ENCODE measurements at places on chromosomes 6 and 20.
A peak's percentile ranks its signal among the peaks of the same experiment; 100 is the strongest.

GRCh38 chr20:60090631-60091030 is 132.4 kb downstream of the CDH26 start:
- DNase-seq = no peak

DNA sequence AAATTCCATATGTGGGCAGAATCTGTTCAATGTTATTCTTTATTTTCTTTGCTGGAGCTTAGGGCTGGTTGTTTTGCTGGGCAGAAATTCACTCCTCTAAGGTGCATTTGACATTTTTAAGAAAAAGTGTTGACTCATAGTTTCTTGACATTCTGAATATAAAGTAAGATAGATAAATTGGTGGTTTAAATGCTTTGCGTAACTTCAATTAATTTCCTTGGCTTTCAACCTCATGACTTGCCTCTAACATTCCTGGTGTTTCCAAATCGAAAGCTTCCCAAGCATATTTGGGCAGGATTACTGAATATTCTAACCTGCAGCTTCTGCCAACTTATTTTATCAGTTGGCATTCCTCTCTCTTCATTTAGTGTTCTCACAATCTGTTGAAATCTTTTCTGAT is 718.7 kb upstream of the ADGRB3 start:
- no peak for DNase-seq

- peak; percentile 95 for DNase-seq
Observed at GRCh38 chr6:52929321-52930164, 20.0 kb upstream of the GSTA3 start.

GRCh38 chr6:119517428-119517827 is 167.9 kb upstream of the MAN1A1 start:
- DNase-seq = no peak

- DNase-seq = no peak
Observed at GRCh38 chr6:19995575-19996257, 158.5 kb downstream of the ID4 start.

DNA sequence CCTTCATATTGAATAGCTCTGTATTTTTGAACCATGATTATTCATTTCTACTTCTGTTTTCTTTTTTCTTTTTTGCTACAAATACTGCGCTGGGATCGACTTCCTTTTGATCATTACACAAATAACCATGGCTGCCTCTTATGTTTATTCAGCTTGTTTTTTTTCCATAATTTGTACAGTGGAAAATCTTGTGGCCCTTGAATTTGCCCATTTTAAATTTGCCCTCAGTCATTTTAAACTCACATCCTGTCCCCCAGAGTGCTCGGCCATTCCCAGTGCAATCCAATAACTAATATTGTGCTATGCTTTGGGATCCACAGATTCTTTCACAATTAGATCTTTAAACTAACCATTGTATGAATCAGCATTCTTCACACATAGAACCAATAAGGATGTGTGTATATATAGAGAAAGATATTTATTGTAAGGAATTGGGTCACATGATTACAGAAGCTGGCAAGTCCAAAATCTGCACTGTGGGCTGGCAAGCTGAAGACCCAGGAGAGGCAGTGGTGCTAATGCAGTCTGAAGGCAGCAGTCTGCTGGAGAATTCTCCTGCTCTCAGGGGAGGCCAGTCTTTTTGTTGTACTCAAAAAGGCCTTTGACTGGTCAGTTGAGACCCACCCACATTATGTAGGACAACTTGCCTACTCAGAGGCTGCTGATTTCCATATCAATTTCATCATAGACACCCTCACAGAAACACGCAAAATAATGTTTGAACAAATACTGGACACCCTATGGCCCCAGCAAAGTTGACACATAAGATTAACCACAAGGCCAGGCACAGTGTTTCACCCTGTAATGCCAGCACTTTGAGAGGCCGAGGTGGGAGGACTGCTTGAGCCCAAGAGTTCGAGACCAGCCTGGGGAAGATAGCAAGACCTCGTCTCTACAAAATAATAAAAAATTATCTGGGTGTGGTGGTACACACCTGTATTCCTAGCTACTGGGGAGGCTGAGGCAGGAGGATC is 147.1 kb downstream of the MTHFD1L start:
- DNase-seq = peak; percentile 92

- DNase-seq = no peak
Observed at GRCh38 chr6:109297406-109298110, 84.7 kb downstream of the CD164 start.

DNA sequence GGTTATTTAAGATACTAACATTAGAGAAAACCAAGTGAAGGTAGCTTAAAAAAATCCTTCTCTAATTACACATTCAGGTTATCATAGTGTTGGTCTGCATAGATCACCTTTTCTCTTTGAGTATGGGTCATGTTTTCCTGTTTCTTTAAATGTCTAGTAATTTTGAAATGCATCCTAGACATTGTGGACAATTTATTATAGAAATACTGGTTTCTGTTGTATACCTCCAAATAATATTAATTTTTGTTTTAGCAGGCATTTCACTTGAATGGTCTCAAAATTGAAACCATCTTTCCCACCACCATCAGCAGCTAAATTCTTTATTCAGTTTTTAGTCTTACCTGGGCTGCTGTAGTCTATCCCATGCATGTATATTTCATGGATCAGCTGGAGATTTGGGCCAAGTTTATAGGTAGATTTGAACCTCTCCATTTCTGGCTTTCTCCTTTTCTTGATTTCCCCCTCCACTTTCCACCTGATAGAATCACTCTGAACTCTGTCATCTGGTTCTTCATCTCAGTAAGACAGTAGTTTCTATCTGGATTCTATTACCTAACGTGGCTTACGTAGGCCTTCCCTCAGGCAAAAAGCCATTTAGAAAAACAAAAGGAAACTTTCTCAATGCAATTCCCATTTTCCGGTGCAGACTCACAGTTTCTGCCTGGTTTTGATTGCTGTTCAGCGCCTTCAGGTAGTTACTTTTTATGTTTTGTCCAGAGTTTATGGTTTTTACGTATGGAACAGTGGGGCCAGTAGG is 52.3 kb downstream of the ZFAND3 start:
- DNase-seq = no peak

DNA sequence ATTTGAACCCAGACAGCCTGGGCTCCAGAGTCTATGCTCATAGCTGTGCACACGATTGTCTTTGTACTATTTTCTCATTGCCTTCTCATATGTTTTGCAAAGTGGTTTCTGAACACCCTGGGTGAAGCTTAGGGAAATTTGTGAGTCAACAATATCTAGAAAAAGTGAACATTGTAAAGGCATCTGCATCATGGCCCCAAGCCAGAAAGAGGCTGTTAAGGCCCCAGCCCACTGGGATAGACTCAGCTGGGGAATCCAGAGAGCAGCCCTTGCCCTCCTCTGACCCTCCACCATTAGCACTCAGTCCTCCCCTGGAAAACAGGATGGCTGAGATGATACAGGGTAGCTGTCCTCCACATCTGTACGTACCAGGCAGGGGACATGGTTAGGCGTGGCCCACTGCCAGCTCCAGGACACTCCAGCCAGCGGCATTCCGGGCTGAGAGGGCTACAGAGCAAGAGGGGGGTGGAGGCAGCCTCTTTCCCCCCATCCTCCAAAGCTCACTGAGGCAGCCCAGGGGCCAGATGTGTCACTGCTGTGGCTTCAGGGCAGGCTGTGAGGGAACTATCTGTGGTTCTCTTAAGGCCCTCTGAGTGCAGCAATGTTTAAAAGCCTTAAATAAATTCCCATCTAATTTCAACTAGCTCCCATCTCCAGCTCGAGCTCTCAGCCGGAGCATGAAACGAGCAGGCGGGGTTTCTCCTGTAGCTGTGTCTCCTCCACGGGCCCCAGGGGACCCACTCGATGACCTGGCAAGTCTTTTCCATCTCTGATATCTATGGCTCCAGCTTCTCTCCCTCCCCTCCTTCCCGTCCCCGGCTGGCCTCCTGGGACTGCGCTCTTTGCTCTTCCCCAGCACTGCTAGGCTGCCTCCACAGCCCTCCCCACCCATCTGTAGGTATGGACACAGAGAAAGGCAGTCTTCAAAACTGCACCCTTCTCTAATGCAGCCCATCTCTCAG is 209.4 kb upstream of the LRFN2 start:
- DNase-seq = peak; percentile 28

GRCh38 chr20:6467562-6467961 is 299.9 kb upstream of the BMP2 start:
- no peak for DNase-seq
